Femur (tissue), 1 donor: ENCODE measurements at places on chromosomes 2 and 18.
A peak's percentile ranks its signal among the peaks of the same experiment; 100 is the strongest.

GRCh38 chr2:83874712-83875430 lies 584.2 kb downstream of the SUCLG1 start:
- no peak for DNase-seq

- DNase-seq = no peak
Measured at GRCh38 chr2:1249897-1250687, 163.2 kb upstream of the TPO start.

GRCh38 chr18:28357766-28358401 lies 181.0 kb upstream of the CDH2 start:
- no peak for DNase-seq

DNA sequence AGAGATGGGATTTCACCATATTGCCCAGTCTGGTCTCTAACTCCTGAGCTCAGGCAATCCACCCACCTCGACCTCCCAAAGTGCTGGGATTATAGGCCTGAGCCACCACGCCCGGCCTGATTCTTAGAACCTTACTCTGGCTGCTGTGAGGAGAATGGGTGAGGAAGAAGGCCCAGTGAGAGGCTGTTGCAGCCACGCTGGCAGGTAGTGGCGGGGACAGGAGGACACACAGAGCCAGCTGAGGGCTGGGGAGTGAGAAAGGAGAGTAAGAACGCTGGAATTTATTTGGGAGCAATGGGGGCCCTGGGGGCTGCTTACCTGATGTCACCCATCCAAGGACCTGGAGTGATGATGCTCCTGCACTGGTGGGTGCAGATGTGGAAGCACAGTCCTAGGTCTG lies 153.8 kb upstream of the SIX3 start:
- no peak for DNase-seq

GRCh38 chr2:43453179-43454170 lies 142.4 kb downstream of the THADA start:
- peak; percentile 63 for DNase-seq

DNA sequence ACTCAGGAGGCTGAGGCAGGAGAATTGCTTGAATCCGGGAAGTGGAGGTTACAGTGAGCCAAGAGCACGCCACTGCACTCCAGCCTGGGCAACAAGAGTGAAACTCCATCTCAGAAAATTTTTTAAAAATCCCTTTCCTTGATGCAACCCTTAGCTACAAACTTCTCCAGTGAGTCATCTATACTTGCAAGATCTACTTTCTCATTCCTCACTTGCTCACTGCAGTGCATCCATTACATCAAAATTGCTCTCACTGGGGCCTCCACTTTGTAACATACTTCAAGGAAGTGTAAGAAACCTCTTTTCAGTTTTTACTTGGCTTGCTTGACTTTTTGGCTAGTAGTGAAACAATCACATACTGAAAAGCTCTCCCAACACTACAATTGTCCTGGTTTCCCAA lies 65.3 kb downstream of the REEP1 start:
- no peak for DNase-seq

GRCh38 chr2:19955544-19956422 lies 34.1 kb downstream of the WDR35 start:
- DNase-seq = peak; percentile 64

GRCh38 chr2:165440367-165440766 lies 29.1 kb upstream of the CSRNP3 start:
- peak; percentile 80 for DNase-seq

DNA sequence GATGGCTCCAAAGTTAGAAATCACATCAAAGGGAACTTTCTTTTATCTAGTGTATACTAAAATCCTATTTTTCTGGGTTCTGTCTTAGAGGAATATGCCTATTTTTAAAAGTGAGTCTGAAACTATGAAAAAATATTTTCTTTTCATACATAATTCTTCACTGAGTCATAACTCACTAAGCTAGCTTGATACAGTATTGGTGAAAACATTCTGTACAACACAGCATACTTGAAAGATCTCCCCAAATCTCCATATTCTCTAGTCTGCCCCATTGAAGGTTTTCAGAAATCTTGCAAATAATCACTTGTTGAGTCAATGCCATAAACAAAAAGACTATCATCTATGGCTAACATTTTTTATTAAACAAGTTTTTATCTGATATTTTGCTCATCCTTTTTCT lies 44.5 kb downstream of the COL3A1 start:
- no peak for DNase-seq
